ENCODE measurements at places on chromosomes 3 and 15.
A peak's percentile ranks its signal among the peaks of the same experiment; 100 is the strongest.

- DNase-seq = no peak
Measured at GRCh38 chr3:171956181-171956683, 83.1 kb upstream of the FNDC3B start.

DNA sequence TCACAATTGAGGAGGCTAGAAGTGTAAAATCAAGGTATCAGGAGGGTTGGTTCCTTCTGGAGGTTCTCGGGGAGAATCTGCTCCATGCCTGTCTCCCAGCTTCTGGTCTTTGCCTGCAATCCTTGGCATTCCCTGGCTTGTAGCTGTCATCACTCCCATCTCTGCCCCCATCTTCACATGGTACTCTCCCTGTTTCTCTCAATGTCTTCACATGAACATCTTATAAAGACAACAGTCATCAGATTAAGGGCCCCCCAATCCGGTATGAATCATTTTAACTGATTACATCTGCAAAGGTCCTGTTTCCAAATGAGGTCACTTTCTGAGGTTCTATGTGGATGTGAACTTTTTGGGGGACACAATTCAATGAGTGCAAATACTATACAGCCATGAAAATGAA is 113.0 kb upstream of the GALNT15 start:
- no peak for DNase-seq

DNA sequence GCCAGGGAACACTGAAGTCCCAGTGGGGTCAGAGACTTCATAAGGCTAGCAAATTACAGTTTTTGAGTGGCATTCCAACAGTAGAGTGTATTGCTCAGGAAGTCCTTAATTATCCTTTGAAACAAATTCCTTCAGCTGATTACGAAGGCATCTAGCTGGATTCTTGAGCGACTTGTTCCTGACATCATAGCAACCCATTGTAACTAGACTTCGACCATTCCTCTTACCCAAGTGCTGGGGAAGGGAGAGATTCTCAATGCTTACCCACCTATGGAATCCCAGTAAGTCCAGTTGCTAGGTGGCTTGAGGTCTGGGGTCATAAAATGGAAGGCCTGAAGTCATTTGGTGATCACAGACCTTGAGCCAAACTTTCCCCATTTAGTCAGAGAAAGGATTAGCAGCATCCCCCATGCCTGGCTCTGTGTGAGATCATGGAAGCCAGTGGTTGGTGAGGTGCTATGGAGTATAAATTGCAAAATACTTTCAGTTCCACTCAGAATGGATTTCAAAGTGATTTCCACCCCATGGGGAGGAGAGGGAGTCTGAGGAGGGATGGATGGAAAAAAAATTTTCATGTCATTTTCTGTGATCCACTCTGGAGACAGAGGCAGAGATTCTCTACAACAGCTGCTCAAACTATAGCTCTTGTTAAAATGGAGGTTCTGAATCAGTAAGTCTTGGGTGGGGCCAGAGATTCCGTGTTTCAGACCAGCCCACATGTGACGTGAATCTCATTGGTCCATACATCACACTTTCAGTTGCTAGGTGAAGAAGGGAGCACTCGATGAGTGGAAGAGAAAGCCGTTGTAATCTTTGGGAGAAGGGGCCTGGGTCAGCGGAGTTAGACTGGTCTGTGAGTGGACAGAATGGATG is 45.7 kb downstream of the CD86 start:
- DNase-seq = no peak

DNA sequence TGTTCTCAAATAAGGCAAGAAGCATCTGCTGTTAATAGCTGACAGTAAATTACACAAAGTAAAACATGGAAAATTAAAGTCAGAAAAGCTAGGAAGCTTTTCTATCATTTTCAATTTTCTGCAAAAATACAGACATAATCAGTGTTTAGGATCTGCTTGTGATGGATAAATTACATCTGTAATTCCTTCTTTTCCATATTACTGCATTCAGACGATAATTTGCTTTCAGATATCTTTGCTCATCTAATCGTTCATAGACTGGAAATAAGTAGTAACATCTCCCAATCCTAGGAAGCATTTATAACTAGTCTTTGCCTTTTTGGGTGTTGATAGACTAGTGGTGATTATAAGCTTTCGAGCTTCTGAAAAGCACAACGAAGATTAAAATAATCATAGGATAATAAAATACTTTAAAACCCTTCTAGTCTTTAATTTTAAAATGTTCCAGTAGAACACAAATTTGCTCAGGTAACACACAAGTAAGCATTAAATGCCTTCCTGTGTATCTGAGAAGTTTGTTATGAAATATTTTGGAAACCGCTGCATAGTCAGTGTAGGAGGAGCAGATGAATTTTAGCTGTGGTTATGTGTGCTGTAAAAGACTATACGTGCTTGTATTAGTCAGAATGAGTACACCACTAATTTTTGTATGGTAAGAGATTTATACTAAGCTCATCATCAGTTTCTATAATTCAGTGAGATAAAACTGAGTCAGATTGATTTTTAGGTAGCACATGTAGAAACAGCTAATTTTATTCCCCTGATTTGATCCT is 41.0 kb downstream of the MBNL1 start:
- DNase-seq = no peak

- no peak for DNase-seq
Measured at GRCh38 chr3:189727898-189728297, 96.7 kb downstream of the TP63 start.

DNA sequence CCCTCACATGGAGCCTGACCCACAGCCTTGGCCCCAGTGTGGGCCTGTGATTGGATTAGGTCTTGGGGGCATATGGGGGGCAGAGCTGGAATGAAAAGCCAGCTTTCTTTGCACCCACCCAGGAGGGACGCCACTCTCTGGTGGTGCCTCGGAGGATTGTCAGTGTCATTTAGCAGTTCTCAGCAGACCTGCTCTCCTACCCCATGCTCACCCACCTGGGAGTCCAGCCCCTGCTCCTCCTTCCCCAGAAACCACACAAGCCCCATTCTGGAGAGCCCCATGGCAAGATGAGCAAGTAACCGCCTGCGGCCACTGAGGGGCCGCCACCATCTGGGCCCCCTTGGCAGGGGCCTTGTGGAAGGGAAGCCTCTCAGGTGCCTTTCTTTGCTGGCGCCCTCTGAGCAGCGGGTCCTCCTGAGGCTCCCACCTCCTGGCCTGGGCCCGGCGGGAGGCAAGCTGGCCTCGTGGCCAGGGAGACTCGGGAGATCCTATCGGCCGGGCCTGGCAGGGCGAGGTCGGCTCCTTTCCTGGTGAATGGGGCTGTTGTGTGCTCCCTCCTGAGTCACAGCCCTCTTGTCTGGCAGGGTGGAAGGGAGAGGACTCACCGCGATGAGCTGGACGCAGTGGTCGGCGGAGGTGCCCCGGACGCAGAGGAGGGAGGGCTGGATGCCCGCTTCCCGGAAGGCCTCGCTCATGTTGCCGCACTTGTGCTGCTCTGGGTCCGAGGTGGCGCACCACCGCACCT is 2.3 kb downstream of the MELTF start:
- no peak for DNase-seq

GRCh38 chr15:66763186-66764071 is 61.4 kb downstream of the SMAD6 start:
- DNase-seq = no peak

- DNase-seq = no peak
Measured at GRCh38 chr3:152719264-152719663, 115.7 kb upstream of the P2RY1 start.

DNA sequence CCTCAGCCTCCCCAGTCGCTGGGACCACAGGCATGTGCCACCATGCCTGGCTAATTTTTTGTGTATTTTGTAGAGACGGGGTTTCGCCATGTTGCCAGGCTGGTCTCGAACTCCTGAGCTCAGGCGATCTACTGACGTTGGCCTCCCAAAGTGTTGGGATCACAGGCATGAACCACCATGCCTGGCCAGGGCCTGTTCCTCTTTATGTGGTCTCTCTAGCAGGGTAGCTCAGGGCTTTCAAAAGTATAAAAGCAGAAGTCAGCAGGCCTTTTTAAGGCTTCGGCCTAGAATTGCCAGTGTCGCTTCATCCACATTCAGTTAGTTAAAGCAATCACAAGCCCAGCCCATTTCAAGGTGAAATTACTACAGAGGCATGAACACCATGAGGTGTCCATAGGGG is 7.6 kb downstream of the VHL start:
- DNase-seq = no peak

GRCh38 chr3:39177708-39178332 is 14.6 kb downstream of the XIRP1 start:
- DNase-seq = peak; percentile 66

DNA sequence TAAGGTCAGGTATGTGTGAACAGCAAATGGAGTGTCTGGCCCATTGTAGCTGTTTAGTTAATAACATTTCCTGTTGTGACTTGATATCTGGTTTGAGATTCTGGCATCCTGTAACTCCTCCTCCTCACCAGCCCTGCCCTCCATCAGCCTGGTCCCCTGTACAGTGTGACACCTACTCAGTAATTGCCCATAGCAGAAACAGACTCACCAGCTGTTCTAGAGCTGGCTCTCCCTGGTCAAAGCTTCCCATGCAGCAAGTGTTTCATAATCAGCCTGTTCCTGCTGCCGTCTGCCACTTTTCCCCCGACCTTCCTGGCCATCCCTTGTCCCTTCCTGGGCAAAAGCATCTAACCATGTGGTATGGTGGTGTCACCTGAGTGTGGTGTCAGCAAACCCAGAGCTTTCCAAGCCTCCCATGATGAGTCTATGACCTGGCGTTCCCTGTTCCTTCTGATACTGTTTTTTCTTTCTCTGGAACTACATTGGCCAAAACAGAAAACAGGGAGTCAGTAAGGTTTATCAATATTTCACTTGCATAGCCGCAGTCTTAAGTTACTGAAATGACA is 55.4 kb downstream of the B3GALNT1 start:
- no peak for DNase-seq

DNA sequence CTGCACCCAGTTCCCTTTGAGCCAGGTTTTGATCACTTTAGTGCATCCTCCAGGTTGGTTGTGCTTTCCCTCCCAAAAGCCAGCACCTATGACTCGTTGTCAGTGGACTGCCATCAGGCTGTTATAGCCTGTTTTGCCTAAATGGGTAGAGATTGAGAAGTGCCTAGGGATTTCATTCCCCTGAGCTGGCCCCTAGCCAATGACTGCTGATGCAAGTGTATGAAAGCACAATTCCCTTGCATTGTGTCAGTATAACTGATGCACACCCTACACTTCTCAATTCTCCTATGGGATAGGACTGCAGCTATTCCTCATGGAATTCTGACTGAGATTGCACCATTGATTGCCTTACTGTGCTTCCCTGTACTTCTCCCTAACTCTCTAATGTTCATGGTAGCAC is 102.1 kb upstream of the ARPP21 start:
- no peak for DNase-seq

DNA sequence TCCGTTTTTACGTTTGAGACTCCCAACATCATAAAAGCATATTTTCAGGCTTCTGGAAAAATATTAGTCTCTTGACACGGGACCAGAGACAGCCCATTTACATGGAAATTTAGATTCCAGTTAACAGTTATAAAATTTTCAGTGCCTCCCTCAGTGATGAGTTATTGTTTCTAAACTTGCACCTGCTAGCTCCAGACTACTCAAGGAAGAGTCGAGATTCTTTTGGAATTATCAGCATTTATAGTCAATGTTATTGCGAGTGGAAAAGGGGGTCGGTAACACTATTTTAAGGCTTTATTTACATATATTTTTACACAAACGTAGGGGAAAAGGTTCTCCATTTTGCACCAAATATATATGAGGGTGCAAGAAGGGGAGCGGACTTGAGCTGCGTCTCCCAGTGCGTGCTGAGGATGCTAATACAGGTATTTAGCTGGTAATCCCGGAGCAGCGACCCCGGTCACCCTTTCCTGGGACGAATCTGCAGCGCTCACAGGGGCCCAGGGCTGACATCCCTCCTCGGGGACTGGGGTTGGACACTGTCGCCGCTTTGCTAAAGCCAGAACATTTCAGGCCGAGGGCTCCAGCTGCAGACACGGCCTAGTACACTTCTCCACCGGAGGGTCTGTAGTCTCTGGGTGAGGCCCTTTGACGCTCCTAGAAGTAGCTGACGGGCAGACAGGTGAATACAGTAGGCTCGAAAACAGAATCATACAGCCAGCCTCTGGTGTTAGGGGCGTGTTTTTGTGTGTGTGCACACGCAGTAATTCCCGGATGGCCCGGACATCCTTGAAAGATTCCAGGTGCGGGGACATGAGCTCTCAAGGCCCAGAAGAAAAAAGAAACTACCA is 729 bp upstream of the ZBTB11 start:
- DNase-seq = peak; percentile 56

DNA sequence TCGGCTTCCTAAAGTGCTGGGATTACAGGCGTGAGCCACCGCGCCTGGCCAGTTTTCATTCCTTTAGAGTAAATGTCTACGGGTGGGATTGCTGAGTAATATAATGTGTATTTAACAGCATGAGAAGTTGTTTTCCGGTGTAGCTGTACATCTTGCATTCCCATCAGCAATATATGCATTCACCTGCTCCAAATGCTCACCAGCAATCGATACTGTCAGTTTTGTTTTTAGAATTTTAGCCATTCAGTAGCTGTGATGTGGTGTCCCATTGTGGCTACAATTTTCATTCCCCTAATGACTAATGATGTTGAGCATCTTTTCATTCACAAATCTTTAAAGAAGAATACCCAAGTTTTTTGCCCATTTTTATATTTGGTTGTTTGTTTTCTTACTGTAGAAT is 134.8 kb upstream of the RGMA start:
- DNase-seq = no peak

GRCh38 chr3:187801152-187801551 is 55.9 kb upstream of the BCL6 start:
- DNase-seq = no peak

DNA sequence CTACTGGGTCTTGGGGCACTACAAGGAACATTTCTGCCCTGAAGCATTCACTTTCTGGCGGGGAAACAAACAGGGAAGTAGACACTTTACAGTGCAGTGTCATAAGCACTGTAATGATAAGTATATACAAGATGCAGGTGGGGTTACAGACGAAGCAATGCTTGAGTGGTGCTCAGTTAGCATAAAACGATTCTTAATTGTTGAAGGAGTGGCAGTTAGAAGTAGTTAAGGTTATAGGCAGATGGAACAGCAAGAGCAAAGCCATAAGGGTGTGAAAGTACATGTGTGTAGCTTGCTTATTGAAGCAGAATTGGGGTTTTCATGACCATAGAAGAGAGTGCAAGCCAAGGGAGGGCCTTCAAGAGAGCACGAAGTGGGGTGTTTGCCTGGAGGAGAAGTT is 46.2 kb downstream of the SLC25A26 start:
- no peak for DNase-seq

GRCh38 chr3:63228677-63229076 is 49.4 kb upstream of the SYNPR start:
- DNase-seq = peak; percentile 50

DNA sequence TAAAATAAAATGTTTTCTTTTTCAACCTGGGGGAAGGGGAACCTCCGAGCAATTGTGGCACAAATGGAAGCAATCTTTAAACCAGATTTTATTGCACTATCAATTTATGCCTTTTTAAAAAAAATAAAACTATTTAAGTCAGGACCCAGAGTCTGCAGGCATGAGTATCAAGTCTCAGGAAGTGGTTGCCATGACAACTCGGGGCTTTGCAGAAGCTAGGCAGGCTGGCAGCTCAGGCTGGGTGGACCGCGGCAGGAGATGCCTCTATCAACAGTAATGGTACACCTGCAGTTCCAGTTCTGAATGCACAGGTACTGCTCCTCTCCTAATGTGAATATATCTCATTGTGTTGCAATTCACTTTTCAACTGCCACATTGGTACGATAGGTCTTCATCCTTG is 447.7 kb downstream of the GABRG3 start:
- no peak for DNase-seq

Measured in WERI-Rb-1 (cell line).